ENCODE measurements at places on chromosomes 7 and 10.

DNA sequence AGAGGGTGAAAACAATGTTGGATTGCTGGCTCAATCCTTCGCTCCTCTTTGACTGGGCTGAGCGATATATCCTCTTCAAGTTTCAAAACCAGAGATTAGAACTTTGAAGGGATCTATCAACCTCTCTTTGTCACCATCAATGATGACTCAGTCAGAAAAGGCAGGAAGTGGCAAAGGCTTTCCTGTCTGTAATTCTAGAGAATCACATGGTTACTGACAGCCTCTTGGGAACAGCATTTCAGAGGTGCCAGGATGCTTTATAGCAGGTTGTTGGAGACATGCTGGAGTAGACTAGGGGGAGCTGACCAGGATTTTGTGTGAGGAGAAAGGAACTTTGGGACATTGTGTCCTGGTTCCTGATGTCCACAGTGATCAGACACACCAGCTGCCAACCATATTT is 81.3 kb downstream of the PRKCQ start:
- no peak for DNase-seq

GRCh38 chr10:86243651-86244155 is 122.9 kb downstream of the GRID1 start:
- DNase-seq = no peak

- DNase-seq = peak; percentile 63
Observed at GRCh38 chr7:107167483-107168232, 1.1 kb upstream of the HBP1 start.

GRCh38 chr7:91630581-91631380 is 249.7 kb downstream of the MTERF1 start:
- DNase-seq = no peak

GRCh38 chr7:77991656-77992055 is 193.1 kb downstream of the PHTF2 start:
- DNase-seq = no peak
